Activated CD4-positive, alpha-beta T cell treated with anti-CD3 and anti-CD28 coated beads, Interleukin-2, amount 50 U/mL, for 24 hours (primary cell): ENCODE measurements at places on chromosomes 6 and 20.
A peak's percentile ranks its signal among the peaks of the same experiment; 100 is the strongest.

GRCh38 chr6:130229645-130230044, 6.9 kb upstream of the SAMD3 start:
- no peak for DNase-seq

GRCh38 chr6:145275787-145276186, 459.5 kb downstream of the EPM2A start:
- no peak for DNase-seq

GRCh38 chr20:41098703-41099250, 38.6 kb upstream of the PLCG1 start:
- DNase-seq, result no peak

DNA sequence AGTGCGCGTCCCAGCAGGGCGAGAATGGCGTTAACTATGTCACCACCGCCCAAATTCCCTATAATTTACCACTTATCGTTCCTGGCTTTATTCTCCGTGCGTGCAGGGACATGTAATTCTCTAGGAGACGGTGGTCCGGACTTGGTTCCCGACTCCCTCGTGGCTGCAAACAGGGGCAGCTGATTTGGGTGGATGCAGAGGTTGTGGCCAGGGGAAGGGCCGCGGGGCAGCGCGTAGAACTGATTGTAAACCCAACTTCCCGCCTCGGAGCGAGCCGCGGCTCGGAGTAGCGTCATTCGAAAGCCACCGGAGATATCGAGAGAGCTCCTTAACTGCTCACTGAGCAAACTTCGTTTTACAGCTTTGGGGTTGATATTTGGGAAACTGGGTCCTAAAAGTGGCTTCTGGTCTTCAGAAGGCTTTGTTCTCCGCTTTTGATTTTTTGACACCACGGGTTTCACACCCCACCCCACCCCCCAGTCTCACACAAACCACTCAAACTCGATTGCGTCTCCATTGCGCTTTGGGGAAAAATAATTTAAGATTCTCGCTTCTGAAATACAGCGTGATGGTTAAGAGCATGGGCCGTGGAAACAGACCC, 17.5 kb upstream of the ZSCAN9 start:
- DNase-seq, result no peak

GRCh38 chr20:37414224-37415035, 68.5 kb downstream of the SRC start:
- no peak for DNase-seq

DNA sequence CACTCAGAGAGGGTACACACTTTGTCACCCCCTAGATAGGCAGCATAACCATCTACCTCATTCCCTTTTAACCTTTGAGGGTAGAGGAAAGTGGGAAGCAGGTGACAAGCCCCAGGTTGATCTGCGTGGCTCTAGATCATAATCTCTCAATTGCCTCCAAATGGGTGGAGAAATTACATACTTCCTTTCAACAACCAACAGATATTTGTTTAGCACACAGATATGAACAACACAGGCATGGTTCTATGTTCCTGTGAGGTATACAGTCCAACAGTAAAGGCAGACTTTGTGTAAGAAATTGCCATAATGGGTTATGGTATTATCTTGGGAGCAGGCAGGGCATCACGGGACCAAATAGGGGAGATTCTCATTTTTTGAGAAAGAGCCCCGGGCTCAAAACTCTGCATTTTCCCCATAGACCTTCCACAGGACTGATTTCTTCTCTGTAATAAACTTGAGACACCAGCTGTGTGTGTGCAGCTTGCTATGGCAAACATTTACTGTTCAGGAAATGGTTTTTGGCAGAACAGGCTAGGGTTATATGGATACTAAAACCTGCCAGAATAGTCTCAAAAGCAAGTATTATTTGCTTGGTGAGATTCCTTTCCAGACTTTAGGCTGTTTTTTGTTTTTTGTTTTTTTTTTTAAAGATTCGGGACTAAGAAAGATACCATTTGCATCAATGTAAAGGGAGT, 126.2 kb downstream of the CD164 start:
- no peak for DNase-seq

GRCh38 chr6:21436625-21437024, 156.9 kb upstream of the SOX4 start:
- no peak for DNase-seq

DNA sequence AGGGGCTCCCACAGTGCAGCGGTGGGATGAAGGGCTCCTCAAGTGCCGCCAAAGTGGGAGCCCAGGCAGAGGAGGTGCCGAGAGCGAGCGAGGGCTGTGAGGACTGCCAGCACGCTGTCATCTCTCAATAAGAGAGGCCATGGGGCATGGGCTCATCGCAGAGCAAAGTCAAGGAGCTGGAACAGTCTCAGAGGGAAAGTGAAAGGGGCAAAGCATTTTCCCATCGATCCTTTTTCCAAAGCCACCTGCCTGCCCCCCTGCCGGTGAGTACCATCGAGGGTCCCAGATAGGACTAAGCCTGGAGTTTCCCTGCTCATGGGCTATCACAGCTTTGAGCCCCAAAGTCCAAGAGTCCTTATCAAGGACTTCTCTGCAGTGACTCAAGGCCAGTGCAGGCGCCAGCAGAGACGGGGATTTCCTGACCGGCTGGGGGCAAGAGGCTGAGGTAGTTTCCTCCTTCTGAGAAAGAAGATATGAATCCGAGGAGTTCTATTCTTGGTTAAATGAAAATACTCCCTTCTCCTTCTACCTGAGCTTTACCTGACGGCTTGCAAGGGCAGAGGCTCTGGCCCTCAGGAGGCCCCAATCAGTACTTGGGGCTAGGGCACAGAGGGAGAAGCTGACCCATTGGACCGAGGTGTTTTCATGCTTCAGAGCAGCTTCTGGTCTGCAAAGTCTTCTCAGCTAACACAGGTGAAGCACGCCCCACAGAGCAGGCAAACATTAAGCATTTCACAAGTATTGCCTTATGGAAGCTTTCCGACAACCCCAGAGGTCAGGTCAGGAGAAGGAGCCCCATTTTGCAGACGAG, 22.6 kb downstream of the ETV7 start:
- no peak for DNase-seq

- DNase-seq, result no peak
Measured at GRCh38 chr20:53911301-53911700, 159.1 kb downstream of the BCAS1 start.

DNA sequence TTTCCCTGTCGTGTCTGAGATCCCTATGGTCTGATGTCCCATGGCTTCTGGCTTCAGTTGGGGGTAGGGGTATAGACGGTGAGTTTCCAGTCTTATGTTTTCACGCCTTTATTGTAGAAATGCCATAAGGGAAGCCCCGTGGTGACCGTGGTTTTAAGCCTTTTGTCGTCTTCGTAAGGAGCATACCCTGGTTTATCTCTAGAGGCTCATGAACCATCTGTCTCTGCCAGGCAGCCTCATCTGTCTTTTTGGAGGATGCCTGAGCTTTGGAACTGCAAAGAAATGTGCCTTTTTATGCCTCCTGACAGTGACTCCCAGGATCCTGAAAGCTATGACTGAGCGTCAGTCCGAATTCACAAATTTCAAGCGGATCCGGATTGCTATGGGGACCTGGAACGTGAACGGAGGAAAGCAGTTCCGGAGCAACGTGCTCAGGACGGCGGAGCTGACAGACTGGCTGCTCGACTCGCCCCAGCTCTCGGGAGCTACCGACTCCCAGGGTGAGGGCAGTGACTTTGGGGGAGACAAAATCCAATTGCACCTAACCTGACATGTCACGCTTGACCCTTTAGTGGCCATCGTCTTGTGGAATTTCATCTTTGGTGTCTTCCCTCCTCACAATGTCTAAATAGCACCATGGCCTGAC, 84.6 kb downstream of the SYNJ2 start:
- DNase-seq, result no peak

DNA sequence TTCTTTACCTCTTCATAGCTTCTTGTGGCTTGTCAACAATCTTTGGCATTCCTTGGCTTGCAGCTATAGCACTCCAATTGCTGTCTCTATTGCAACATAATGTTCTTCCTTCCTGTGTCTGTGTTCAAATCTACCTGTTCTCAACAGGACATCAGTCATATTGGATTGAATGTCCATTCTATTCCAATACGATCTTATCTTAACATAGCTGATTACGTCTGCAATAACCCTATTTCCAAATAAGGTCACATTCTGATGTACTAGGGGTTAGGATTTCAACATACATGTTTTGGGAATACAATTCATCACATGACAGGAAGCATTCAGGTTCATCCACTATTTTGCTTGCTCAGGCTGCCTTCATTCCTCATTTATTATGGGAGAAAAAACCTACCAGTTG, 684.4 kb upstream of the CITED2 start:
- no peak for DNase-seq

DNA sequence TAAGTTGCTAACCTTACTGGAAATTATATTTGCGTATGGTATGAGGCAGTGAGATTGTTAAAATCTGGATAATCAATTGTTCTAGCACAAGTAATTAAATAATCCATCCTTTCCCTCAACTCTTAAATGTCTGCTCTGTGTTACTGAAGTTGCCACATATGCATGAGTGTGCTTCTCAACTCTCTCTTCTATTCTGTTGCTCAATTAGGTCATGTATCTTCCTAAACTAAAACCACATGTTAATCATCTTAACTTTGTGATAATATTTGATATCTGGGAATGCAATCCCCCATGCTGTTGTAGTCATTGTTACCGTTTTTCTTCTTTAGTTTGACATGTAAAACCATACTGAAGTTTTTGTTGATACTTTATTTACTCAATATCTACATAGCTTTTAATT, 63.5 kb upstream of the STMND1 start:
- no peak for DNase-seq

GRCh38 chr20:11457488-11457887, 460.2 kb upstream of the BTBD3 start:
- no peak for DNase-seq

- DNase-seq, result no peak
Measured at GRCh38 chr6:15476631-15477380, 186.0 kb downstream of the DTNBP1 start.

- DNase-seq, result no peak
Measured at GRCh38 chr6:163602851-163603250, 188.3 kb downstream of the QKI start.

DNA sequence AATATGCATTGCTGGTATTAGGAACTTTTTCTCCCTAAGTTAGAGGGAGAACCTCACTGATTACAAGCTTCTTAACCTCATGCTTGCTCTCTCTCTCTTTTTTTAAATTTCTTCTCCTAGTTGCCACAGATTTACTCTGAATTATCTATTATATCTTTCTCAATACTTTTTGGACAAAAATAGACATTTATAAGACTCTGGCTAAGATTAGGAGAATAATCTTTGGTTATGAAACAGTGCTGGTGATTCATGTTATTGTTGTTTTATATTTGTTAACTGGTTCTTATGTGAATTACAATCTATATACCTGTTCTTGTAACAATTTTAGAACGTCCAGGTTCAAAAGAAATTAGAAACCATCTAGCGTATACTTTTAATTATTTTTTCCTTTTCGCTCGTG, 187.8 kb downstream of the OGFRL1 start:
- DNase-seq, result no peak

- no peak for DNase-seq
Measured at GRCh38 chr6:103983860-103984259, 875.9 kb downstream of the HACE1 start.

- DNase-seq, result no peak
Measured at GRCh38 chr20:46523108-46523507, 9.7 kb upstream of the ZNF334 start.

GRCh38 chr6:136548582-136549299, 1.5 kb downstream of the MAP7 start:
- DNase-seq, result no peak

DNA sequence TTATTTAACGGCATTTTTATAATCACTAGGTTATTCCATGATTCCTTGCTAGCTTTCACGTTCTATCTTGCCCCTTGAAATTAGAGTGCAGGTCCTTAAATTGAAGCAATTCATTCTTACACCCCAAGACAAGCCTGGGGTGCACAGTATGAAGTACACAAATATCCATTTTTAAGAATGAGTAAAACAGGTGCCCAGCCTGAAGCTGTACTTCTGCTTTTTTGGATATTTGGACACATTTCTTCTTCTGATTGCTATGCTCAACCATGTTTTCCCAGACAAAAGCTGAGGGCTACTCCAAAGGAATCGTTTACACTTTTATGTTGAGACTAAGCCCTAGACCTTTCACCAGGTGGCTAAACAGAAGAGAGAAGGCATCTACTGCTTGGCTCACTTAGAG, 7.9 kb upstream of the TAGAP start:
- DNase-seq, result no peak

GRCh38 chr6:1232578-1232977, 79.3 kb upstream of the FOXQ1 start:
- no peak for DNase-seq

GRCh38 chr20:37816003-37816402, 86.9 kb upstream of the VSTM2L start:
- no peak for DNase-seq

- no peak for DNase-seq
Measured at GRCh38 chr6:79614326-79615305, 16.5 kb upstream of the SH3BGRL2 start.

DNA sequence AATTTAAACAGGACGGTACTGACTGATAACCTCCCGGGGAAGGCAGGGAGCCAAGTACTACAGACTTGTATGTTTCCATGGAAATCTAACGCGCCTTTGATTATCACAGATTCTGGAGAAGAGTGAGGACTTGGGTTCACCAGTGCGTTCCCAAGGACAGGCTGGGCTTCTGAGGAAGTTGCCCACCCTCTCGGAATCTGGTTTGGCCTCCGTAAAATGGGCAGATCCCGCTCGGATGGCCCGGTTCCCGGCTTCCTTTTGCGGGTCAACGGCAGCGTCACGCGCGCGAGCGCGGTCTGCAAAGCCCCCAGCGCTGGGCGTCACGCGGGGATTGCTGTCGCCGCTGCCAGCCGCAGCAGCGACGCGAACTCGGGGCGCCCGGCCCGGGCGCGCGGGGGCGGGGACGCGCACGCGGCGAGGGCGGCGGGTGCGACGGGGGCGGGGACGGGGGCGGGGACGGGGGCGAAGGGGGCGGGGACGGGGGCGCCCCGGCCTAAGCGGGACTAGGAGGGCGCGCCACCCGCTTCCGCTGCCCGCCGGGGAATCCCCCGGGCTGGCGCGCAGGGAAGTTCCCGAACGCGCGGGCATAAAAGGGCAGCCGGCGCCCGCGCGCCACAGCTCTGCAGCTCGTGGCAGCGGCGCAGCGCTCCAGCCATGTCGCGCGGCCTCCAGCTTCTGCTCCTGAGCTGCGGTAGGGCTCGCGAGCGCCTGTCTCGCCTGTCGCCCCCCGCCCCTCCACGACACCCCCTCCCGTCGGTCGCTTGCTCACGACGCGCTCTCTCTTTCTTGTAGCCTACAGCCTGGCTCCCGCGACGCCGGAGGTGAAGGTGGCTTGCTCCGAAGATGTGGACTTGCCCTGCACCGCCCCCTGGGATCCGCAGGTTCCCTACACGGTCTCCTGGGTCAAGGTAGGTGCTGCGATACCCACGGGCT, at the start of gene CD83:
CD83 (plus strand) TSS at position 615 of the 933 bp plus-strand sequence; CDS start at position 655, 40 bp downstream.
- DNase-seq, result peak; percentile 59

DNA sequence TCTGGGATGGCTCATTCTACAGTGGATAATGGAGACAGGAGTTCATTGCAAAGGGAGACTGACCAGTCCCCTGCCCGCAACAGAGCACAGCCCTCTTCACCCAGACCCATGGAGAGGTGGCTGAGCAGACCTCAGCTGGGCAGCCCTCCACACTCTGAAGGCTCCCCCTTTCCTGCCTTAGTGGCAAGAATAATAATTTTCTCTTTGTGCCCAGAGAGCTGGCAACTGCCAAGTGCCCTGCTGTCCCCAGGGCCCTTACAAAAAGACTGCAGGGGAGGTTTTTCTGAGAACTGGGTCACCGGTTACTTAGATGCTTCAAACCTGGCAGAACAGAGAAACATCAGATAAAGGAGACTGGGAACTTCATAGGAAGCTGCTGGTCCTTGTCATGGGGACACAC, 35.4 kb upstream of the ZNFX1 start:
- DNase-seq, result no peak
